ENCODE measurements at places on chromosomes 2 and 18.

DNA sequence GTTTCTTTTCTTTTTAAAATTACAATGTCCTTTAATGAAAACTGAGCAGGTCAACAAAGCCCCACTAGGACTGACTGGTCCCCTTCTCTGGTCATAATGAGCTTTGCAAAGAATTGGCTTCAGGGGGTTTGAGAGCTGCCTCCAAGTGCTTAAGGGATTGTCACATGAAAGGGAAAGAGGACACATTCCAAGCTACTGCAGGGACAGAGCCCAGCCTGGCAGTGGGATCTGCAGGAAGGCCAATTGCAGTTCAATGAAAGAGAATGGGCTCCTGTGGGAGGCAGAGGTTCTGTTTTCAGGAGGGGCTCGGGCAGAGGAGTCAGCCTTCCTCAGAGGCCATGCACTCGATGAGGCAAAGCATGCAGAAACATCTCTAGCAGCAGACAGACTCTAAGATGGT is 84.1 kb upstream of the ACKR3 start:
- no peak for DNase-seq

GRCh38 chr2:175597286-175597685 is 404.8 kb downstream of the LNPK start:
- DNase-seq = no peak

- DNase-seq = no peak
Measured at GRCh38 chr2:223523551-223524001, 78.6 kb downstream of the SCG2 start.

DNA sequence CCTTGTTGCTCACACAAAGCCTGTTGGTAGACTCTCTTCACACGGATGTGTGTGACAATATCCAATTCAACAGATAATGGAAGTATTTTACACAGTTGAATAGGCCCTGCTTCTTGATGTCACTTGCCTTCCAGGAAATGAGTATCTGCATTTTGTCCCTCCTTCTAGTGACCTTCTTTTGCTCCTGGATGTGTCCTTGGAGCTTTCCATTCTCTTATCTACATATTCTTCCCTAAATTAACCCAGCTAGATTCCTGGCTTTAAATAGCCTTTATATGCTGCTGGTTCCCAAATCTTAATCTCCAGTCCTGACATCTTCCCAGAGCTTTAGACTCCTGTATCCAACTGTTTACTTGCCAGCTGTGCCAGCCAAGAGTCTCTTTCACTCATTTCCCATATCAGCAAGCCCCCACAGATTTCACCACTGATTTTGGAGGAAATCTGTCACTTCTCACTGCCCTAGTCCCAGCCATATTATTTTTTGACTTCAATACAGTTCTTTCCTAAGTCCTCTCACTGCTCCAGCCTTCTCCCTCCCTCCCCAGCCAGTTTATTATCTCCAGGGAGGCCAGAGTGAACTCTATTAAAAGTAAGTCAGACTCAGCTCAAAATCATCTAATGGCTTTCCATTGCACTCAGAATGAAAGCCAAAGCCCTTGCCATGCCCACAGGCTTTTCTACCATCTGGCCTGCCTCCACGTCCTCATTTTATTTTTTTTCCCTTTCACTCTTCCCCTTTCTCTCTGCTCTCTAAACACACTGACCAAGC is 170.0 kb downstream of the PDE11A start:
- DNase-seq = no peak

GRCh38 chr2:85583667-85584353 is 421 bp upstream of the VAMP5 start:
- DNase-seq = no peak

DNA sequence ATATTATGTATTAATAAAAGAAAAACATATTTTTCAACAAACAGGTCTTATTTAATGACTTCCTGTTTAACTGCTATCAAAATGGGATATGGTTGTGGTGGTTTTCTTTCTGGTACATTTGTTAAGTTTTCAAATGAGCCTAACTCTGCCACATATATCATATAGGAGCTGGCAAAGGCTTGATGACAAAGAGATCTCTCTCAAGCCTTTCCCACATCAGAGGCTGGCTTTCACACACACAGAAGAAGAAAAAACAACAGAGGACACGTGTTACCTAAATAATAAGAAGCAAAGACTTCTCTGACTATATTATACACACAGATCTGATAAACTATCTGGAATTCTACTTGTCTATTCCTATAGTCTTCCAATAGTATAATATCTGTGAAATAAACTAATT is 46.1 kb downstream of the CFAP36 start:
- DNase-seq = no peak

GRCh38 chr18:34742891-34743341 is 32.8 kb downstream of the DTNA start:
- no peak for DNase-seq

DNA sequence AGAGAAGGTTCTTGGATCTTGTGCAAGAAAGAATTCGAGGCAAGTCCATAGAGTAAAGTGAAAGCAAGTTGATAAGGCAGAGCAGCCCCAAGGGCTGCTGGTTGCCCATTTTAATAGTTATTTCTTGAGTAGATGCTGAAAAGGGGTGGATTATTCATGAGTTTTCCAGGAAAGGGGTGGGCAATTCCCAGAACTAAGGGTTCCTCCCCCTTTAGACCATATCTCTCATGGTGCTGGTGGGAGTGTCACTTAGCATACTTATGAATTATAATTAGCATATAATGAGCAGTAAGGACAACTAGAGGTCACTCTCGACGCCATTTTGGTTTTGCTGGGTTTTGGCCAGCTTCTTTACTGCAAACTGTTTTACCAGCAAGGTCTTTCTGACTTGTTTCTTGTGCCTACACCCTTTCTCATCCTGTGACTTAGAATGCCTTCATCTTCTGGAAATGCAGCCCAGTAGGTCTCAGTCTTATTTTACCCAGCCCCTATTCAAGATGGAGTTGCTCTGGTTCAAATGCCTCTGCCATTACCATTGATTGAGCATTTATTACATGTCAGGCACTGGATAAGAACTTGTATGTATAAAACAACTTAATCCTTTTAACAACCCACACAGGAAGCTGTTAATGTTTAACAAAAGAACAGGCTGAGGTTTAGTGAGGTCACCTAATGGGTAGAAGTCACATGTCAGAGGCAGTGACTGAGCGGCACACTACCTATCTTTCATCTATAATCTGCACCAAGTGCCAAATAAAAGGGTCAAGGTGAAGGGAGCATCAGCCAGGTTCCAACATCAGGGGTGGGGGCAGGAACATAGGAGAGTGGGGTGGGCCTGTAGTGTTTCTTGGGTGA is 250.9 kb downstream of the ICOS start:
- DNase-seq = no peak

DNA sequence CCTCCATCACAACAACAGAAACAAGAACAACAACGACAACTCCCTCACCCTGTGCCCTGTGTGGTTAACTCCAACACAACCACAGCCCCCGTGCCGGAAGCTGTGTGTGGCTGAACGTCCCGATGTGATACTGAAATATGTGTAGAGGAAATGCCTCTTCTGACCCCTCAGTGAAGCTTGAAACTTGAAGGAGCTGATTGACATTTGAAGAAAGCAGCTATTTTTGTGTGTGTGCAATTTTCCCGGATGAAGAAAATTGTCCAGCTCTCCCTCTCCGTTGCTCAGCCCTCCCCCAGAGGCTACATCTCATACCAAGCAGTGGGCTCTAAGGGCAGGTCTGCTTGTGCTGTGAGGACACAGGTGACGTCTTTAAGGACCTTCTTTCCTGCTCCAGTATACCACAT is 173.8 kb downstream of the ICOS start:
- DNase-seq = no peak

DNA sequence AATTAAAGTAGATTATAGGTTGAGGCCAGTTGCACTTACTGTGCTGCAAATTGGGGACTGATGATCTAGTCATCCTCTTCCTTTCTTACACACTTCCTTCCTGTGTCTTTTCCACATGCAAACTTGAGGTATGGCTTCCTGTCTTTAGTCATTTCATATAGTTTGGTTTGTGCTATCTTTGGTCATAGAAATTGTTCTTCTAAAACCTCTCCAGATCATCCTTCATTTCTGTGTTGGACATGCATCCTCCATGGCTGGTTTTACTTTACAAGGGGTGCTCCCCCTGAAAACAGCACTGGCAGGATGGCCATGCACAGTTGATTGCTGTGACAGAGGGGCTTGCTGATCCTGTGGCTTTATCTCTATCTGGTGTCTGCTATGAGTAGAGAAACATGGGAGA is 36.5 kb downstream of the MGAT5 start:
- DNase-seq = no peak

DNA sequence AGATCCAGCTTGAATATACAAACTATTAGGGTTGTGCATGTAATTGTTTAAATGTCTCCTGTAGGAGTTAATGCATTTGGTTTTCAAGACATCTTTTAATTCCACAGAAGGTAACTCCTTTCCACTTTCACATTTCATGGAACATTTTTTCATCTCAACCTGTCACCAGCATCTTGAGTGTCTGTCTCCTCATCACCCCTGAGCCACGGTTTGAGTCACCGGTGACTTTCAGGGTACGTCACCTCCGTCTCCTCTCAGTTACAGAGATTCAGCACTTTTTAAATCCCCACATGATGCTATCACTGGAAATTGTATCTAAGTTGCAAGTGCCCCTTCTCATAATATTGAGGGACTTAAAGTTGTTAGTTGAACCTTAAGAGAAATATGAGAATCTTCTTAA is 25.3 kb downstream of the GPR55 start:
- DNase-seq = no peak

DNA sequence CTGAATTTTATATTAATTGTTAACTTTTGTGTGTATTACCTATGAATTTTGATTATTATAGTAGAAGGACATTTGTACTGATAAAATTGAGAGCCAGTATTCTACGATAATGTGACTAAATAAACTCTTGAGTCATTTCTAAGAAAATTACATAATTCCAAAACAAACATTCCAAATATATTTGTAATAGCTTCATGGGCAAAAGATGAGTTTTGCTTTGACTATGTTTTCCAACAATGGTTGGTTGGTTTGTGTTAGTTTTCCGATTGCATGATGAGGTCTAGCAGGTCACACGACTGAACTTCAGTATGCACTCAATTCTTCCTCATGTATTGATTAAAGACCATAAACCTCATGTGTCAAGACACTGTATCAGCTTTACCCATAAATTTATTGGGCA is 71.7 kb upstream of the WDR75 start:
- DNase-seq = no peak

DNA sequence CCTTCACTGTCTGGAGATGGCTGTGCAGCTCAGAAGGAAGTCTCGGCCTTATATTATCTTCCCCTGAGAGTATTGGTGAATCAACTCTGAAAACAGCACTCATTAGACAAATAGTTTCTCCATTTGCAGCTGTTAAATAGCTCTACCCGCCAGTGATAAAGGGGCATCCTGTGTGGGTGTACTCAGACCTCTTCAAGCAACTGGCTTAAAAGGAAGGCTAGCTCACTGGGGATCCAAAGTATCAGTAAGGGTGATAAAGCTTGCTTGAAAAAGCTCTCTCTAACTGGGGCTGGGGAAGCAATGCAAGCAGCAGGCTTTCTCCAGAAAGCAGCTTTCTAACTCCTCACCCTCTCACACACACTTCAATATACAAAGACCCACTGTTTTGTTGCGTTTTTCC is 64.9 kb upstream of the PSMD14 start:
- no peak for DNase-seq

- no peak for DNase-seq
Measured at GRCh38 chr2:29323961-29324360, 208.7 kb downstream of the CLIP4 start.

- DNase-seq = no peak
Measured at GRCh38 chr2:86335865-86336674, 1.4 kb downstream of the REEP1 start.

- no peak for DNase-seq
Measured at GRCh38 chr2:48529194-48529593, 760 bp upstream of the STON1 start.

- no peak for DNase-seq
Measured at GRCh38 chr2:108907822-108908712, 81.0 kb downstream of the EDAR start.

DNA sequence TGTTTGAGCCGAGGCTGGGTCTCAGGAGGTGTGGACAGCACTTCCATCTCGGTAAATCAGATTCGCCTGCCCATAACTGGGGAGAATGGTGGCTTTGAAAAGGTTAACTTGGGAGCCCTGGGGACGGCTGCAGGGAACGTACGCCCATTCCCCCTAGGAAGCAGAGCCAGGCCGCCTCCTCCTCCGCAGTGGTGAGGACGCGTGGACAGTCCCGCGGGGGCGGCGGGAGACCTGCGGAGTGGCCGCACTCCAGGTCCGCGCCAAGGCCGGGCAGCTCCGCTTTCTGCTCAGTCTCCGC is 845 bp upstream of the MYCN start:
- DNase-seq = no peak

DNA sequence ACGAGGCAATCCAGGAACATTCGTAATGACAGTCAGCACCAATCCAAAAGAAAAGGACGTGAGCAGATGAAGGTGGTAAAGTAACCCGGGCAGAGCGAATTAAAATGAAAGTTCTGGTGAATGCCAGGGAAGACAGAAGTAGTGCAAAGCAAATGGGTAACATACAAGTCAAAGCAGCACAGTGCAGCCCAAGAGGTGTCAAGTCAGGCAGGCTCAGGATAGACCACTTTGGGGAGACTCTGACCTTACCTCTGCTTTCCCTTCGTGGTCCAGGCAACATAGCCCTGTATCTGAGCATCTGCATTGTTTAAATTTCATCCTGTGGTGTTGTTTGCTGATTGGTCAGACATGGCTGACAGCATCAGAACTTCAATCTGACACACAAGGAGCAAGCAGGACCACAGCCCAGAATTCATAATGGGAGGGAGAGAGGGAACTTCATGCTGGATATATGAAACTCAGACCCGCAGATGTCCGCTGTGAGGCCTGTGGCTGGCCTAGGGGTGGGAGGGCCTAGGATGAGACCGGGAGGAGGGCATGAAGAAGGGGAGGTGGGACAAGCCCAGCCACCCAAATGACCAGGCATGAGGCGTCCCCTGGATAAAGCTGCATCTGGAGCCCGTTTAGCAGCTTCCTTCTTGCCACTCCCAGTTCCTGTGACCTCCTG is 285.7 kb downstream of the TCF4 start:
- no peak for DNase-seq

GRCh38 chr2:98502556-98503335 is 58.1 kb downstream of the INPP4A start:
- DNase-seq = no peak

DNA sequence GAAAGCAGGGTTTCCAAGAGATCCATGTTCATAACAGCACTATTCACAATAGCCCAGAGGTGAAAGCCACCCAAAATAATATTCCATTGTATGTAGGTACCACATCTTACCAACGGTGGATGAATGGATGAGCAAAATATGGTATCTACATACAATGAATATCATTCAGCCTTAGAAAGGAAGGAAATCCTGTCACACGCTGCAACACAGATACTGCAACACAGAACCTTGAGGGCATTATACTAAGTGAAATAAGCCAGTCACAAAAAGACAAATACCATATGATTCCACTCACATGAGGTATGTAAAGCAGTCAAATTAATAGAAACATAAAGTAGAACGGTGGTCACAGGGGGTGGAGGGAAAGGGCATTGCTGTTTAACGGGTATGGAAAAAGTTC is 155.7 kb downstream of the DTNB start:
- DNase-seq = no peak

GRCh38 chr2:62974999-62975398 is 75.6 kb upstream of the OTX1 start:
- no peak for DNase-seq
